ENCODE measurements at places on chromosomes 1 and 21.
A peak's percentile ranks its signal among the peaks of the same experiment; 100 is the strongest.

DNA sequence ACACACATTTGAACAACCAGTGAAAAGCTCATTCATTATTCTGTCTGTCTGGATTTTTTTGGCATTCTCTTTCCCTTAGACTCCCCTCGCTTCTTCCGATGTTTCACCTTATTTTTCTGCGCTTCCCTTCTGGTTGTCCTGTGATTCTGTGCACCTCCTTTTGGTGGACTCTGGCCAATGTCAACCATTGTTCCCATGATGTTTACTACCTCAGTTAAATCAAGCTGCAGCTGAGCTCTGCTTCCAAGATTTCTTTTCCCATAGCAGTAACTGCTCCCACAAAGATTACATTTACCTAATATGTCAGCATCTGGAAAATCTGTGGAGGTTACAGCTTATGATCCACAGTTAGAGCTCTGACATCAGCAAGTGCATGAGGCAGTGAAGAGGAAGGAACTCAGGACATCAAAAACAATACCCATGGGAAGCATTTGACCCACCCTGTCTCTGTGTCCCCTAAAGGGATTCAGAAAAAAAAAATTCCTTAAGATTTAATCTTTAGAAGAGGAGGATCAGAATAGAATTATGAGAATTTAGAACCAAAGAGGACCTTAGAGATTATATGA lies 69.9 kb upstream of the ADAMTS5 start:
- no peak for DNase-seq

- DNase-seq, result no peak
Observed at GRCh38 chr1:187001198-187001889, 172.6 kb downstream of the PLA2G4A start.

DNA sequence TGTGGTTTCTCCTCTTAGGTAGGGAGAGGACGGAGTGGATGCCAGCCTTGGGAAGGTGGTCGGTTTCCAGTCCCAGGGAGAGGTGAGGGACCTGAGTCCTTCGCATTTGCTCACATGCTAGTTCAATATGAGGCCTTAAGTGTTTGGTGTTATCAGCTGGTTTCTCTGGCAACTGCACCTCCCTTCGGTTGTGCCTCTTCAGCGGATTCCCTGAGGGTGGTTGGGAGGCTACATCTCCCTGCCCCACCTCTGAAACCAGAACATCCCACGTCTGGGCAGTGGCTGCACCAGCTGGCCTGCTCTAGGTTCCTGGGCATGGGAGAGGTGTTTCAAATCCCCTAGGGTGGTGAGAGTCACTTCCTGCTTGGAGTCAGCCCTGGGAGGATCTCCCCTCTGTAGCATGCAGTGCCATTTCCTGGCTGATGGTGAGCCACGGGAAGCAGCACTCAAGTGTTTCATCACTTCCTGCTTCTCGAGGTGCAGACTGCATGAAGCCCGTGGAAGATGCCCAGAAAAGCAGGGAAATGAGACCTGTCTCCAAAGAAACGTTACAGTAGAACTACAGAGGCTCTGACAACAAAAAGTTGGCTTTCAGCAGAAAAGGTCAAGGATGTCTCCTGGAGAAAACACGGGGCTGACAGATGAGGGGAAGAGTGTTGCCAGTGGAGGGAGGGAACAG lies 4.5 kb downstream of the TMEM125 start:
- peak; percentile 78 for DNase-seq

DNA sequence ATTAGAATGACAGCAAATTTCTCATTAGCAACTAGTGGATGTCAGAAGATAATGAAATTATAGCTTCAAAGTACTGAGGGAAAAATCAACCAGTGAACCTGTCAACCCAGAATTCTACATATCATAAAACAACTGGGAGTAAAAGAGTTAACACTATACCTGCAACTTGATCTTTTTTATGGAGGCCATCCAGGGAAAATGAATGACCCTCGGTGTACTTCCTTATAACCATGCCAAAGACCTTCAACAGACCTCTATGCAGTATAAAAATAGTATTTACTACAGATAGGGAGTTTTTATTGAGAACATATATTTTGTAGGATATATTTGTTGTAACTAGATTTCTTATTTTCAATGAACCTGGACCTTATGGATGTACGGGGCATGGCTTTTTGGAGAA lies 392.5 kb upstream of the ZRANB2 start:
- no peak for DNase-seq

DNA sequence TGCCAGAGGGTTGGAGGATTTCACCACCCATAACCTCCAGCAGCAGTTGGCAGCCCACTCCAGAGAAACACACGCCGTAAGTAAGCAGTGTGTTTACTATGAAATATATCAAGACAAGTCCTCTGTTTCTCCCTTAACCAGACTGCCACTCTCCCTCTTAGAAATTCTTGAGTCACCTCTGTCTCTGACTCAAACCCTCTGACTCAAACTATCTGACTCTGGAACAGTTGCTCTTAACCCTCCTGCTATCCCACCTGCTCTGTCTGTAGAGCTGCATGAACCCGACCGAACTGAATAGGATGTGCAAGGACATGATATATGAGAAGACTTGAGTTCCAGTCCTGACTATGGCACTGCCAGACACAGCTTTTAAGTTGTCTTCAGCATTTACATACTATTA lies 14.1 kb downstream of the INPP5B start:
- DNase-seq, result no peak

- no peak for DNase-seq
Observed at GRCh38 chr1:234272656-234273312, 100.5 kb upstream of the COA6 start.

DNA sequence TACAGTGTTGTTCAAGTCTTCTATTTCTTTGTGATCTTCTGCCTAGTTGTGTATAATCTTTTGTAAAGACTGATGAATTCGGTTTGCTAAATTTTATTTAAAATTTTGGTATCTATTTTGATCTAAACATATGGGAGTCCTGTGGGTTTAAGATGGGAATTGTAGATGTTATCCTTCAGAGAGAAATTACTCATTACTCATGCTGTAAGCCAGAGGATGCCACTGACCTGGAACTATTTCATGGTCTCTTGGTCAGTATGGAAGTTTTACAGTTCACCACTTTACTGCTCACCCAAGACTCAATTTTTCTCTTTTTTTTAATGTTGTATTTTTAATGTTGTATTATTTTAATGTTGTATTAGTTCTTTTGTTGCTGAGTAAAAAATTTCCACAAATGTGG lies 138.6 kb upstream of the B3GALT2 start:
- no peak for DNase-seq

DNA sequence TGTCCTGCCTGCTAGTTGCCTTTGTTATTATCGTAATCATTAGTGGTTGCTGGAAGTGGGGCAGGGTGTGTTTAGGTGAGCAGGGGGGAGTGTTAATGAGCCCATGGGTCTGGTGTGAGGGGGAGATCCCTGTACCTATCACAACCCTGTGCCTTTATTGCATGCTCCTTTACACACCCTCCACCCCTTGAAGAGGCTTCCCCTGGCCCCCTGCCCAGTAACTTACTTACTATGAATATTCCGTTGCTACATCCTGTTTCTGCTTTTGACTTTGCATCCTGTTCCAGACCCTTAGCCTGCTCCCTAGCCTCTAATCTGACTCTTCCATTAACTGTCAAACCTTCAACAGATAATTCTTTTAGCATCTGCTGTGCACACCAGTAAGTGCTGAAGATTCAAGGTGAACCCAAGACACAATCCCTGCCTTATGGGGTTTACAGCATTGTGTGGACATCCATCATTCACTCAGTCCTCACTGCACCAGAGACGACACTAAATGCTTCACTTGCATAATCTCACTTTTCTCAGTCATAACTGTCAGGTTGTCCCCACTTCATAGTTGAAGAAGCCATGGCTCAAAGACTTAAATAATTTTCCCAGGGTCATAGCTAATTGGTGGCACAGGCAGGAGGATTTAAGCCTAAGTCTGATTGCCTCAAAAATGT lies 47.9 kb downstream of the CDC7 start:
- peak; percentile 69 for DNase-seq

- no peak for DNase-seq
Observed at GRCh38 chr1:85387781-85388180, 77.2 kb downstream of the DDAH1 start.

GRCh38 chr1:156705918-156706656 lies 704 bp upstream of the CRABP2 start:
- DNase-seq, result peak; percentile 51

DNA sequence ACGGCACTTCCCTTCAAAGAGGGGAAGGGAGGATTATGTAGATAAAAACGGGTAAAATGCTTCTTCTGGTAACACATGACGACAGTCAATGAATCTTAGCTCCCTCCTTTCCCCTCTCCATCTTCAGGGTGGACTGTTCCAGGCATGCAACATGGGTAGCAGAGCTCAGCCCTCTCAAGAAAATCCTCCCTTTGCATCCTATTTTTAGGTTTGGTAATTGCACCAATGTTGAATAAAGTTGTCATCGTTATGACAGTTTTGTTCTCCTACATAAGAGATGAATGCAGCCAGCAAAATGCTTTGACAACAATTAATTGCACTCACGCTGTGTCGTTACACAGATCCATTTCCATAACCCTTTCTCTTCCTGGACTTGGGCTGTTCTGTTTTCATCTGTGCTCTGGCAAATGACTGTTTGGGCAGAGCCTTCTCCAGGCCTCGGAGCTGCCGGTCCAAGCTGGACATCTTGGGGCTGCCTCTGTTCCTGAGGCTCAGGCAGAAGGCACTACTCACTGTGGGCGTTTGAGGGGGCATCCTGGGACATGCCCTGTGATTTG lies 127.6 kb downstream of the CNIH3 start:
- no peak for DNase-seq

DNA sequence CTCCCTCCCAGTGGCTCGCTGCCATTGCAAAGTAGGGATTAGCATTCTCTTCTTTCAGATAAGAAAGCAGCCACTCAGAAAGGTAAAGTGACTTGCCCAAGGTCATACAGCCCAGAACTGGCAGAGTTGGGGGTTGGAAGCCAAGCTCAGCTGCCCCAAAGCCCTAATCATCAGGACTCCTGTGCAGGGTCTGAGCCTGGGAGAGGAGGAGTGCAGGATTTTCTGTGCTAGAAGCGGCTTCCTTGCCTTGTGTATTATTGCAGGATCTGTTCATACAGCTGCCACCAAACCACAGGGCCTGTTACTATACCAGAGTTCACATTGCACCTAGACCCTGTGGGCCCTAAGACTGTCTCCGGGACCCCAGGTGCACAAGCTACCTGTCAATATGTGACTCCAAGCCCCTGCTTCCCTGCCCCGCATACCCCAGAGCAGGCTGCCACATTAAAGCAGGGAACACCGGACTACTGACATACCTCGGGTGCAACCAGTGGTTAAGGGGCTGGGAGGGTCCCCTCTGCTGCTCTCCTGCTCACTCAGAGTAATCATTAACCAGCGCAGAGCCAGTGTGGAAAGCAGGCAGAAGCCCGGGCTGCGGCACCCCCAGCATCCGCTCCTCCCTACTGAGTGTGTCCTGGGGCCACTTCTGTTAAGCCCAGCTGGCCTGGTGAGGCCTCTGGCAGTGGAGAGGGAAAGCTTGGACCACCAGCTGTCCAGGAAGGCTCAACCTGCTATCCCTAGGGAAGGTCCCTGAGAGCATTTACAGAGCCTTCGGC lies 15.8 kb downstream of the HSPG2 start:
- DNase-seq, result no peak

- no peak for DNase-seq
Observed at GRCh38 chr1:35847935-35848565, 35.0 kb upstream of the AGO1 start.

DNA sequence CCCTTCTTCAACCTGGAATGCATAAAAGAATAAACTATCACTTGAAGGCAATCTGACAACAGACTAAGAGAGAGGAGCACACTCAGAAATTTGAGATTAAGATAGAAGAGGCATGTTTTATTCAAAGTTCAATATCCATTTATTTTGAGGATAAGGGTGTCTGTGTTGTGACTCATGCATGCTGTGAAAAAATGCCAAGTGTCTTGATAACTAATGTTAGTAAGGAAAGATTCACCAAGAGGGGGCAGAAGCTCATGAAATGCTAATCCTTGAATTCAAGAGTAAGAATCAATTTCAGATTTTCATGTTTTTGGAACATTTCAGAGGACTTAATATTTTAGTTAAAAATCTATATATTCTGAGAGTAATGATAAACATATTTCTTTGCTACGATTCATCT lies 94.0 kb downstream of the IFI44 start:
- DNase-seq, result no peak

GRCh38 chr1:219123036-219123435 lies 50.6 kb upstream of the LYPLAL1 start:
- no peak for DNase-seq

DNA sequence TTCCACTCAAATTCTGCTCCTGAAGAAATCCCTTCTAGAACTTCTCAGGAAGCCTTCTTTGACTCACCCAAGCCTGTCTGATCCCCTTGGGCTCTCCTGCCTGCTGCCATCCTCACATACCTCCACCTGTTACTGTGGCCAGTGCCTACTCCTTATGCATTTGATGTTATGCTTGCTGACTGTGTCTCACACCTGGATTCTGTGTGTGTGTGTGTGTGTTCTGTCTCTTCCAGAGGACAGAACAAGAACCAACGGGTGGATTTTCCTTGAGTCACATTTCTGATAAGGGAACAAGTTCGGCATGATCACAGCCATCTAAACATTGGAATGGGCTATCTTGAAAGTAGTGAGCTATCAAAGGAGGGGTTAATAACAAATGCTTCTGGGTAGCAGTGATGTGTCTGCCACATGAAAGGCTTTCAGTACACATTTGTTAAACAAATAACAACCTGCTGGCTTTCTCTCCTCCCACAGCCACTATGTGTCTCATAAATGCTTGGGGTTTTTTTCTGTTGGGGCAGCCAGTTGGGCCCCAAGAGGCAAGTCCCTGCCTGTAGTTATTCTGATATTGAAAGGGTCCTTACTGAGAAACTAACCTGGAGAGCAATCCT lies 8.9 kb upstream of the GPR37L1 start:
- DNase-seq, result no peak

DNA sequence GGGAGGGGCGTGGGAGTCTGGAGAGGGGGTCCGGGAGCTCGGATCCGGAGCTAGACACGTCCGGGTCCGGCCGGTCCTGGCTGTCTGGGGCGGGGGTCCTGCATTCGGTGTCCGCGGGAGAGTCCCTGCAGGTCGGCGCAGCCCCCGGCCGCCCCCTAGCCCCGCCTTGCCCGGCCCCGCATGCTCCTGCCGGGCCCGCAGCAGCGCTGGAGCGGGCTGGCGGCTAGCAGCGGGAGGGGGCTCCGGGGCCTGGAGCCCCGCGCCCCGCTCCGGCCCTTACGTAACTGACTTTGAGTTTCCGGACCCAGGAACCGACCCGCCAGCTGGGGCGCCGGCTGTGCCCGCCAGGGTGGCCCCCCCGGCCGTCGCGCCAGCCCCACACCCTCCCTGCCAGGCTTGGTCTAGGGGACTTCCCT lies 26.9 kb upstream of the EPB41 start:
- DNase-seq, result no peak

GRCh38 chr1:27306071-27306470 lies 15.9 kb upstream of the TMEM222 start:
- no peak for DNase-seq

GRCh38 chr1:64598100-64598571 lies 128.2 kb downstream of the CACHD1 start:
- no peak for DNase-seq

DNA sequence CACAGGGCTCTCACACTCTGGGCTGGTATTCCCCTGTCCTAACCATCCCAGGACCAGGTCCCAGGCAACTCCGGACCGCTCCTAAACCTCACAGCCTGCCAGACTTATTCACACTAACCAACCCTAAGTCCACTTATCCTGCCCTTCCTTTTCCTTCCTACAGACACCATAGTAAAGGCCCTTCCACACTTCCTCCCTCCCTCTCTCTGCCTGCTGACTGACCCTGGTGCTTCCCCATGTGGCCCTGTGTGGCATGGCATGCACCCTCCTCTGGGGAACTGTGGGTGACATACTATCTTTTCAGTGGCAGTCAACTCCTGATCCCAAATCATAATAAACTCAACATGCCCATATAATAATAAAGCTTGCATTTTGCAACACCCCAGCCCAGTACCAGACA lies 155.1 kb upstream of the DNAH14 start:
- no peak for DNase-seq
